ENCODE measurements at places on chromosomes 1 and 21. TPM values are rescaled to one million over a fixed set of nuclear protein-coding genes. Genes with fewer than 3 reads are reported as not detected.

The SPRR2F gene
- polyA plus RNA-seq = not detected

The CCT8 gene
- 209 TPM for polyA plus RNA-seq

The SARS1 gene
- 237 TPM for polyA plus RNA-seq

The A3GALT2 gene
- not detected for polyA plus RNA-seq

DNA sequence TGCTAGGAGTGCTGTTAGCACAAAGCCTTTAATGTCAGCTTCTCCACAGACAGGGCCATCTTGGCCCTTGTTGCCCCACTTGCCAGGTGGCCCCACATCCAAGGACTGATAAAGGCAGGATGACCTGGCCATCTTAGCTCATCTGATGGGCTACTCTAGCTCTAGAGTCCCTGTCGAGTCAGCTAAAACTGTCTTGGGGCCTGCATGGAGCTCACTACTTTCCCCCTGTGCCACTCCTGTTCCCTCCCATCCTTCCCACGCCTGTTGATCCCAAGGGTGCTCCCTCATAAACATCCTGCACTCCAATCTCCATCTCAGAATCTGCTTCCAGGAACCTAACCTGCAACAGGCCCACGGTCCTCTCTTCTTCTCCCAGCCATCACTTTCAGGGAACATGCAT lies 652 bp upstream of the GPX7 start:
- H3K27me3 ChIP-seq = no peaks in the 10 kb centered on the region
- H3K4me1 ChIP-seq = peaks cover 6% of the 10 kb centered on the region
- peak overlapping the region; percentile 34 for H3K4me3 ChIP-seq
- no peak overlapping the region for H3K27ac ChIP-seq
- no peaks in the 10 kb centered on the region for H3K36me3 ChIP-seq
- no peak for DNase-seq

DNA sequence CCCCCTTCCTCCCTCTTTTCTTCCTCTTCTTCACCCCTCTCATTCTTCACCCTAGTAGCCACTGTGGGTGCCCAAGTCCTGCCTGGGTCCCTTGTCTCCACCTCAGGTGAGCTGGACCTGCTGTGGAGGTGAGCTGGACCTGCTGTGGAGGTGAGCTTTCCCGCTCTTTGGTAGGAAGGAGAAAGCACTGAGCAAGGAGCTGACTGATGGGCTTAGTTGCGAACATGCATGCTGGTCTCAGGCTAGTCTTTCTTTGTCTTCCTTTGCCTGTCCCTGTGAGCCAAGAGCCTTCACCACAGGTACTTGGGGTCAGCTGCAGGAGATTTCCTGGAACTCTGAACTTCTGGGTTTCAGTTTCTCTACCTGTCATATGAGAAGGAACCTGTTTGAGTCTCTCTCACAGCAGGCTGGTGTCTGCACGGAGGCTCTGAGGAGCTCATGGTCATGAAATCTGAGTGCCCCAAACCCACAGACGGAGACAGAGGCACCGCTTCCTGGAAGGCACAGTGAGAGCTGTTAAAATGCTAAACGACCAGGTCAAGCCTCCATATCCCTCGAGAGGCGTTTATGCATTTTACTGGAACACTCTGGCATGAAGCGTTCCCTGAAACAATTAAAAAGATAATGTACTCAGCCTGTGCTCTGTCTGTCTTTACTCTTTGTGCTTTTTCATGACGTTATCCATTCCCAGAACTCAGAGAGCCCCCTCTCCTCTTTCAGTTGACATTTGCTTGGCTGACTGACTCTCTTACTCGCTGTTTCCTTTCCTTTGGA lies 69.5 kb downstream of the RHOU start:
- H3K4me1 ChIP-seq = no peaks in the 10 kb centered on the region
- no peak overlapping the region for H3K4me3 ChIP-seq
- DNase-seq = no peak
- H3K27ac ChIP-seq = no peak overlapping the region

- no peak overlapping the region for H3K27ac ChIP-seq
- peak; percentile 27 for DNase-seq
- no peaks in the 10 kb centered on the region for H3K36me3 ChIP-seq
- peaks cover 7% of the 10 kb centered on the region for H3K27me3 ChIP-seq
Measured at GRCh38 chr1:159790237-159790917, 9.6 kb downstream of the DUSP23 start.

- H3K27ac ChIP-seq = no peak overlapping the region
- H3K36me3 ChIP-seq = no peaks in the 10 kb centered on the region
- H3K27me3 ChIP-seq = no peaks in the 10 kb centered on the region
- no peak overlapping the region for H3K4me3 ChIP-seq
Measured at GRCh38 chr1:229279242-229279641, 8.3 kb downstream of the RAB4A start.

DNA sequence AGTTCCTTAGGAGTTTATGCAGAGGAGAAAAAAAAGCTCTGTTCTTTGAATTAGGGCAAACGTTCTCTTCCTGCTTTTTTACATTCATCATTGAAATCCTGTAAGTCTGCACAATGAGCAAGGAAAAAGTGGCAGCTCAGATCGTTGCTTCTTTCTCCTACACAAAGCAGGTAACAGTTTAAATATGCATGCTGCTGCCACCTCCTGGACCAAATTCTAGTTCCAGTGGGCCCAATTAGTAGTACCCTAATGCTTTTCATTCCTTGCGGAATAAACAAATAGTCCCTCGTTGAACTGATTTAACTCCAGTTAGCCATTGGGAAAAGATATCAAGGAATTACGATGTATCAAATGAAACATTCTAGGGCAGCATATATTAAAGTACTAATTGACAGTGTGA lies 20.1 kb downstream of the YTHDF2 start:
- H3K27me3 ChIP-seq = no peaks in the 10 kb centered on the region
- no peak for DNase-seq
- no peak overlapping the region for H3K27ac ChIP-seq
- no peaks in the 10 kb centered on the region for H3K36me3 ChIP-seq

DNA sequence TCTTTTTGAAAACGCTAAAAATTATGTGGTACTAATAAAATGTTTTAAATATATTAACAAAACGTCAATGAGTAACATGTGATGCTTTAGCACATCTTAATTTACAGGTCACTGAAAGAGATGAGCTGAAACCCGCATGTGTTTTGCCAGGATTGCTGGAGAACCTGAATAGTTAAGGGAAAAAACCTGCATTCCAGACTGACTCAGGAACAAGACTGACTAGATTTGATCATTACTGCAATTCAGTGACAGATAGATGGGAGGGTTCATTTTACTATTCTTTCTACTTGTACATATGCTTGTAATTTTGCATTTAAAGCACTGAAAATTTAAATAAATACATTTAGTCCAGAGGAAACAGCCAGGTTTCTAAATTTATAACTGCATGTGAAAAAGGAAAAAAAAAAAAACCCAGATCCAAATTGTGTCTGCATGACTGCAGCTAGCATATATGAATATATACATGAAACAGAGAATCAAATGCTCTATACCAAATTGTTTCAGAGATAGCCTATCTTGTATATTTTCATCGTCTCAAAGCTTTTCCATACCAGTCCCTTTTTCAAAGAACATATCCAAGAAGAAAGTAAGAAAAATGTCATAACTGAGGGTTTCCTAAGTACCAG lies 71.7 kb downstream of the APP start:
- H3K4me3 ChIP-seq = no peak overlapping the region
- H3K27ac ChIP-seq = no peak overlapping the region
- no peaks in the 10 kb centered on the region for H3K36me3 ChIP-seq

GRCh38 chr1:157194731-157195520 lies 56.7 kb upstream of the ETV3 start:
- no peaks in the 10 kb centered on the region for H3K36me3 ChIP-seq
- peaks cover 25% of the 10 kb centered on the region for H3K27me3 ChIP-seq
- H3K27ac ChIP-seq = no peak overlapping the region
- DNase-seq = no peak

- peaks cover 20% of the 10 kb centered on the region for H3K4me1 ChIP-seq
- no peak overlapping the region for H3K4me3 ChIP-seq
- no peaks in the 10 kb centered on the region for H3K36me3 ChIP-seq
- DNase-seq = no peak
Measured at GRCh38 chr1:207869859-207870258, 41.1 kb downstream of the CD34 start.

- H3K27me3 ChIP-seq = peaks cover 2% of the 10 kb centered on the region
- H3K4me1 ChIP-seq = no peaks in the 10 kb centered on the region
- H3K27ac ChIP-seq = no peak overlapping the region
- DNase-seq = no peak
- no peak overlapping the region for H3K4me3 ChIP-seq
Measured at GRCh38 chr1:46413596-46413985, 19.5 kb downstream of the FAAH start.

All from fibroblast of lung (primary cell).